Stimulated activated CD8-positive, alpha-beta memory T cell treated with anti-CD3 and anti-CD28 coated beads, Interleukin-4, amount 100 ng/mL, for 1 hour (primary cell): ENCODE measurements at places on chromosomes 7 and 10.
A peak's percentile ranks its signal among the peaks of the same experiment; 100 is the strongest.

DNA sequence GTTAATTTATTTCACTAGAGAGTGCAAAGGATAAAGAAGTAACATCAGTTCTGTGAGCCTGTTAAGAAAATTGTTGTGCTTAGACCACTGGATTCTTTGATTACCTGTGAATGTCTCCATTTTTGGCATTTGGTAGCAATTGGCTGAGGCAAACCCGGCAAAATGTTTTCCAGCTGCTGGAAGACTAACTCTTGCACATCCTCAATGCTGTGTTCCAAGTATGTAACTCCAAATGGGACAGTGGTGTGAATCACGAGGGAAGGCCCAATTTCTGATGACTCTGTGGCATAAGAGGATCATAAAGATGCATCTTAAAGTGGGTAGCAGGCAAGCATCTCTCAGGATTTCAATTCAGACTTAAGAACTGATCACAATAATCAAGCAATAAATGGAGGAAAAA is 268.8 kb downstream of the RNLS start:
- DNase-seq: no peak

DNA sequence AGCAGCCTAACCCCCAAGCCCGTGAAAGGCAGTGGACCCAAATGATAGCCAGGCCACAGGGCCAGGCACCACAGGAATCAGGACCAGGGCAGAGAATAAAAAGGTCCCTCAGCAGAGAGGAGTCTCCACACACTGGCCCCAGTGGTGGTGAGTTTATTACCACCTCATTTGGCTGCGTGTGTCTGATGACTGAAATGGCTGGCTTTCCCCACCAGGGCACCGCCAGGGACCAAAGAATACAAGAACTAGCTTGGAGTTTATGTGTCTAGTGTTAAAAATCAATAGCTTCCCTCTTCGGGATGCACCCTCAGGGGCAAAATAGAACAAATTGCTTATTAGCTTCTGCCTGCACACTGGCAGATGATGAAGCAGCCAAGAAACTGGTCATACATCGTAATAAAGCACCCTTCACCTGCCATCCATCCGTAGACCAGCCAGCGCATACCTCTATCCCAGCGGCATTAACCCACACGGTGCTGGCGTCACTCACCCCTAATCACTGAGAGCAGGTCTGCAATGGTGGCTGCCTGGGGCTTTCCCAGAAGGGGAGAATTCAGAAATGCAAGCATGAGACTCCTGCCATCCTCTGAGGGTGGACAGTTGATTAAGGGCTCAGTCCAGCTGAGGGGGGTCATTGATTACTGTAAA is 223.7 kb upstream of the ZMIZ1 start:
- DNase-seq: no peak

- DNase-seq: no peak
Observed at GRCh38 chr7:30253796-30254165, 30.6 kb upstream of the ZNRF2 start.

- DNase-seq: no peak
Observed at GRCh38 chr7:101947899-101948298, 130.5 kb downstream of the CUX1 start.

GRCh38 chr10:30160271-30160982 is 101.0 kb upstream of the JCAD start:
- DNase-seq: no peak

- DNase-seq: no peak
Observed at GRCh38 chr7:80678707-80679106, 40.3 kb downstream of the CD36 start.

DNA sequence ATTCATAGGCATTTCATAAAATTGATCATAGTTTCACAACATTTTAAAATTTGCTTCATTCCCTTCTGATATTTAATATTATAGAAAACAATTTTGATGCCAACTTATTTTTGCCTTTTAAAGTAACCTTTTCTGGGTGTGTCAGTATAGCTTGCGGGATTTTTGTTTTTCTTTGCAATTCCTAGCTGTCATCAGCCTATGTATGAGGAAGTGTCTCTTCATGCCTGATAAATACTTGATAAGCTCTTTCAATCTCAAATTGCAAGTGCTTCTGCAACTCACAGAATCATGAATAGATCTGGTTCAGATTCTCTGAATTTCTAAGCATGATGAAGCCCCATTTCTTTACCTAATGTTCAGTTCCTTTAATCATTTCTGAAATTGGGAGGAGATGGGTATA is 28.0 kb upstream of the ARHGAP21 start:
- DNase-seq: no peak

GRCh38 chr10:43928425-43928968 is 279.8 kb upstream of the ZNF32 start:
- no peak for DNase-seq

GRCh38 chr10:128027822-128028507 is 98.3 kb downstream of the MKI67 start:
- DNase-seq: no peak

GRCh38 chr10:48976196-48976595 is 36.6 kb upstream of the LRRC18 start:
- no peak for DNase-seq

GRCh38 chr10:122113945-122114747 is 125.2 kb downstream of the TACC2 start:
- DNase-seq: no peak

DNA sequence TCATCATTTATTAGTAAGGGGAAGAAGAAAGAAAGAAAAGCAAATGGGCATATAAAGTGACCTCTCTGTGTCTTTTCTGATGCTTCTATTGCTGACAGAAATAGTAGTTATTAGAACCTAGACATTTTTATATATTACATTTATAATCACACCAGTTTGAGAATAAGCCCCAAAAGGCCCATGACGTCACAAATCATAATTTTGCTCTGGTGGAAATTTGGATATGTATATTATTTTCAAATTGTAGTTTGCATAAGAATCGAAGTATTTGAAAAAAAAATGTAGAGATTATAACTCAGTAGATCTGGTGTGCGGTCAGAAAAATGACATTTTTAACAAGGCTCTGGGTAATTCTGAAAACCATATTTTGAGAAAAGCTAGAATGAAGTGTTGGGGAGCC is 101.2 kb upstream of the STEAP1 start:
- no peak for DNase-seq

- no peak for DNase-seq
Observed at GRCh38 chr7:45224832-45225231, 67.2 kb downstream of the RAMP3 start.

DNA sequence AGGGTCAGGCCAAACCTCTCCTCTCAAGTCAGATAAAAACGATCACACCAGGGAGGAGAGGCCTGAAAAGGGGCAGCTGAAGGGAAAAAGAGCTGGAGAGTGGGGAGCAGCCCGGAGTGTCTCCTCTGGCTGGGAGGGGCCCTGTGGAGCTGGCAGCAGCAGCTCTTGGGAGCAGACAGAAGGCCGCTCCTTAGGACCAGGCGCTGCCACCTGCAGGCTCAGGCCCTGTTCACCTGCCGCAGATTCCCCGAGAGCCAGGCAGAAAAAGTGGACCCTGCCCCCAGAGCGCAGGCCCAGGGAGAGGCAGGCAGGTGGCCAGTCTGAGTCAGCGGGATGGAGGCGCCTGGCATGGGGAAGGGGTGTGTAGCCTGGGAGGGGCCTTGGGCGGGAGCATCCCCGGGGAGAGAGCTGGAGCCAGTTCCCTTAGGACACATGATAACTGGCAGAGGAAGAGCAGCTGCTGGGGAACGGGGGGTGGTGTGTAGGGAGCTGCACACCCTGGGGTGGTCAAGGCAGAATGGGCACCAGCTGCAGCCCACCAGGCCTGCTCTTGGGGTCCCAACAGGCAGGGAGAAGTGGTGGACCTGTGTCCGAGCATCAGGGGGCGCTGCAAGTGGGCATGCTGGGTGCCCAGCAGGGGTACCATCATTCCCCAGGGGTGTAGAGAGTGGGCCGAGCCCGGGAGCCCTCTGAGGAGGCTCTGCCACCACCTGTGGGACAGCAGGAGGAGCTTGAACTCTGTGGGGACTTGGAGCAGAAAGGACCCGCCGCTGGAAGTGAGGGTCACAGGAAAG is 177.2 kb upstream of the RHEB start:
- DNase-seq: no peak

DNA sequence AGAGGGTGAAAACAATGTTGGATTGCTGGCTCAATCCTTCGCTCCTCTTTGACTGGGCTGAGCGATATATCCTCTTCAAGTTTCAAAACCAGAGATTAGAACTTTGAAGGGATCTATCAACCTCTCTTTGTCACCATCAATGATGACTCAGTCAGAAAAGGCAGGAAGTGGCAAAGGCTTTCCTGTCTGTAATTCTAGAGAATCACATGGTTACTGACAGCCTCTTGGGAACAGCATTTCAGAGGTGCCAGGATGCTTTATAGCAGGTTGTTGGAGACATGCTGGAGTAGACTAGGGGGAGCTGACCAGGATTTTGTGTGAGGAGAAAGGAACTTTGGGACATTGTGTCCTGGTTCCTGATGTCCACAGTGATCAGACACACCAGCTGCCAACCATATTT is 81.3 kb downstream of the PRKCQ start:
- no peak for DNase-seq

DNA sequence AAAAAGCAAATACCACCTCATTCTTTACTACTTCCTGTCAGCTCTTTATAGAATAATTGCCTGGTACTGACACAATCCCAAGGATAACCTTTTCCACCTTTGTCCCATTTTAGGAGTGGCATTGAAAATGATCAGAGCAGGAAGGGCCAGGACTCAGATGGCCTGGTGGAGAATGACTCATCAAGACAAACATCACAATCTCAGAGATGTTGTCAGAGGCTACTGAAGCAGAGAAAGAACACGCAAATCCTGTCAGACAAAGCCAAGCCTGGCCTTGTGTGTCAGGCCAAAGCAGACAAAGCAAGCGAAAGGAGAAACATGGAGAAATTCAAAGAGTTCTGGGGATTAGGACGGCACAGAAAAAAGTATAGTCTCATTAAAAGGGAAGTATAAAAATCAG is 40.9 kb downstream of the NSUN6 start:
- no peak for DNase-seq

- DNase-seq: no peak
Observed at GRCh38 chr10:28250358-28250757, 52.5 kb downstream of the MPP7 start.

GRCh38 chr10:72012796-72013195 is 48.6 kb downstream of the CHST3 start:
- DNase-seq: no peak

- no peak for DNase-seq
Observed at GRCh38 chr7:50281680-50282445, 22.7 kb upstream of the IKZF1 start.

- DNase-seq: no peak
Observed at GRCh38 chr7:3695602-3696001, 394.6 kb downstream of the SDK1 start.

DNA sequence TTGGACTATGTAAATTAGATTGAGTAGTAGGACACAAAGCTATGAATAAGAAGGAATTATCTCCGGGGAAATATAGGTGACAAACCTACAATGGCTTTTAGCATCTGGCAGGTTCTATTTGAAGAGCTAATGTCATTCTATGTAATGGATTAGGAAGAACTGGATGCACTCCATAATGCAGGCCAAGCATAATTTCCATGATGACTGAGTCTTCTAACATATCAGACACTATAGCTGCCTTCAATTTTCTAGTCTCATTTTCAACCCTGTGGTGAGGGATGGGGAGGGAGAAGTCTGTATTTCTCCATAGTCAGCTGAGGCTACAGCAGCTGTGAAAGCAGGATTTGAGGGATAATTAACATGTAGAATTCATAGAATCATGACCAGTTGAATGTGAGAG is 390.4 kb upstream of the LRRTM3 start:
- no peak for DNase-seq

- DNase-seq: peak; percentile 53
Observed at GRCh38 chr10:103470761-103471653, 8.0 kb downstream of the CALHM3 start.

DNA sequence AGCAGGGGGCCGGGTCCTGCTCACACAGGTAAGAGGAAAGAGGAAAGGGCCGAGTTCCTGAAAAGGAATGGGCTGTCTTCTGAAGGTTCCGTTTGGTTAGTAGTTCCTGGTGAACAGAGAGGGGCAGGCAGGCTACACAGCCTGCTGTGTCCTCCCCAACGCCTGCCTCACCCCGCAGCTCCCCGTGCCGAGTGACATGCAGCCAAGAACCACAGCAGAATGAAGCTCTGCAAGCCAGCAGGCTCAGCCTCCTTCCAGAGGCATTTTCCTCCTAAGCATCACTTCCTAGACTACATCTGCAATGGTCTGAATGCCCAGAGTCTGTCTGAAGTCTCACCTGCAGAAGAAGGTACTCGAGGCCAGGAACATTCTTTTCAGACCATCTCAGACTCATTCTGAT is 202.4 kb upstream of the TCERG1L start:
- DNase-seq: no peak

DNA sequence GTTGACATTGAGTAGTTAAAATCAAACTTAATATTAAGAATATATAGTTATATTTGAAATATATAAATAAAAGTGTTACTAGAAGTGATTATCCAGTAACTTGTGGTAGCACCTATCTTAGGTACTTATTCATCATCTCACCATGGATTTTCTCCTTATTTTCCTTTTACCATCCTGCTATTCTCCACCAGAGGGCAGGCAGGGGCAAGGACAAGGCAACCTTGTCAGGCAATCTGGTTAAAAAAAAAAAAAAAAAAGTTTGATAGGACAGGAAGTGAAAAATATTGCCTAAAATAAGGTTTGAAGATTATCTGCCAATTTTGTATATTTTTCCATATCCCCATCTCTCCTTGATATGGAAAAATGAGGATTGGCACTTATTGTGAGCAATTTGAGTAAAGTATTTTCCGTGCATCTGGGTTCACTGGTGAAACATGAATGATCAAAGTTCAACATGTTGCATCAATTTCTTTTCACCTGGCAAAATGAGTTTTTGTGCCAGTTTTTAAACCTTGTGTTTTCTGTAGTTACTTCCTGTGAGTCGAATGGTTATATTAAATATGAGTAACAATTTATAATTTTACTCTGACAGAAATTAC is 256.7 kb downstream of the AGMO start:
- no peak for DNase-seq

DNA sequence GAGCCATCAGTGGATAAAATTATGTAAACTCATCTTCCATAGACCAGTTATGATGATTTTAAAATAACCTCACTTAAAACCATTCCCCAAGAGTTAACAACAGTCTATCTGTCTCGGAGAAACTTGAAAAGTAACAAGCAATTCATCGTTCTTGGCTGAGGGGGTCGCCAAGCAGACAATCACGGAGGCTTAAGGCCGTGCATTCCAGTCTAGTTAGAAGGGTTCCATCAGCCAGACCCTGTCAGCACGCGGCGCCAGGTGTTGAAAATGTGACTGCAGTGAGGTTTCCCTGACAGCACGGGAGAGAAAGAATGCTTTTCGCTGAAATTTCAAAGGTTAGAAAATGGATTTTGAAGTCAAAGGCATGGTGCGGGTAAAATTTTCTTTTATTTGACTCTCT is 1025.0 kb upstream of the CELF2 start:
- no peak for DNase-seq
